ENCODE measurements at places on chromosomes 5 and 9.

DNA sequence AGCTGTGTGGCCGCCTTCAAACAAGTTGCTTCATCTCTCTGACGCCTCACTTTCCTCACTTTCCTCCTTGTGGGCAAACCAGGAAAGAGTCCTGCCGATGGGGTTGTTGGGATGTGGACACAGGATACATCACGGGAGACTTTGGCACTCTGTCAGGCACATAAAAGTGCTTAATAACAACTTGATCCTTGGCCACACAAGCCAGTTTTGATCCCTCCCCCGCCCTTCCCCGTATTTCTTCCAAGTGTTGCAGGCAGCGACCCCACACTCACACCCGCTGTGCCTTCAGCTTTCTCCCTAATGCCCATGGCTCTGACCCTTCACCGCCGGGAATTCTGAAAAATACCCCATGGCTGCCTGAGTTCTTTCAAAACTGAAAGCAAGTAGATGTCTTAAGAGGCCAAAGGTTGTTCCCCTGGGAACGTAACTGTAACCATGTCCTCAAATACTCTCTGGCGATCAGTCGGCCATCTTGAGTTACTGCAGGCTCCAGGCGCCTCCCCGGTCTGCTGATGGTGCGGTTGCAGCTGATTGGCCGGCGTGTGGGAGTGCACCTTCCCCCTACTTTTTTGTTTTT is 59.8 kb downstream of the ARHGEF37 start:
- DNase-seq: no peak

- DNase-seq: no peak
Measured at GRCh38 chr5:137624786-137625349, 111.0 kb downstream of the KLHL3 start.

- no peak for DNase-seq
Measured at GRCh38 chr5:122377026-122377425, 65.0 kb downstream of the SNCAIP start.

DNA sequence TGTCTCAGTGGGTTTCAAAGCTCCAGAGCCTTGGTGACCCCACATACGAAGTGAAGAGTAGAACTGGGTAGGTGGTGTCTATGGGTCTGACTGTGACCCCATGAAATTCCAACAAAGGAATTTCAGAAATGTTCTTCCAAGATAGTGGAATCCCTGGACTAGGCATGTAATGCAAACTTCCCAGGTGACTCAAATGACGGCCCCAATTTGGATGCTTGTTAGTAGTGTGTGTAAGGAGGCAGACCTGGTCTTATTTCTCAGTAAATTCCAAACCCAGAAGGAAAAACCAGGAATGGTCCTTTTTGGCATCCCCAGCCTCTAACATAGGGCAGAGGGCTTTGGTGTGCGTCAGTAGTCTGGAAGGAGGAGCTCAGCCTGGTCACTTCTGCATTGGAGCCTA is 43.6 kb upstream of the ABCA1 start:
- no peak for DNase-seq

GRCh38 chr5:178119915-178120606 is 6.7 kb downstream of the N4BP3 start:
- no peak for DNase-seq

DNA sequence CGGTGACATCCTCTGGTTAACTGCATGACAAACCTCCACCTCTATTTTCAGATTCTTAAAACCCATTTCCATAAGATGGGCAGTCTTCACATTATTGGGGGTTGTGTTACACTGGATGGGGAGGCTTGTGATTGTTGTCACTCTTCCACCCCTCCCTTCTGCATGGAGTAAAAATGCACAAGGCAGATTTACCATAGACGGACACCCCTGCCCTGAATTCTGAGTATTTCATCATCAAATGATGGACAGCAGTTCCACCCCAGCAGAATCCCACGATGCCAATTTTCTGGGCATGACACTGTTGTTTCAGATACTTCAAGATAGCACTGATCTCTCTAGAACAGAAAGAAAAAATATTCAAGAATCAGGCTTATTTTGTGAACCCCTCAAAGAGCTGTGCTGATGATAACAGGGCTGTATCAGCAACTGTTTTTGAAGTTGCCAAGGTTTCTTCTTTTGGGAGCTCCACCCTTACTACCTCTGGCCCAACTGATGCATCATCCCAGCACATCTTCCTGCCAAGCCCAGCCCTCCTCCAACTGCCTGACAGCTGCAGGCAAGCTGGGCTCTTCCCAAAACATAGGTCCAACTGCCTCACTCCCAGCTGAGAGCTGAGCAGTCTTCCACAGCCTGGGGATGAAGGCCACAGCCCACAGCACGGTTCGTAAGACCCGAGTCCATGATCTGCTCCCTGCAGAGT is 21.4 kb downstream of the CMBL start:
- DNase-seq: no peak

DNA sequence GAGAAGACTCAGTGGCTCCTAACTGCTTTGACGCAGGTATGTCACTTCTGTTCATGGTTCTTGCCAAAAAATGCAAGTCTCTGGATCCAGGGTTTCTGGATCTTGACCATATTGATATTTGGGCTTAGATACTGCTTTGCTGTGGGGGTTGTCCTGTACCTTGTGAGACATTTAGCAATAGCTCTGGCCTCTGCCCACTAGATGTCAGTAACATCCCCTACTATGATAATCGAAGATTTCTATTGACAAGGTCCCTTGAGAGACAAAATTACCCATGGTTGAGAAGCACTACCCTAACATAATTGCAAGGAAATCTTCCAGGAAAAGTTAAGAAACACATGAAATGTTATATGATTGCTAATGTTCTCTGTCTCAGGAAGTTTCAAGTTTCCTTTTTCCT is 285.4 kb downstream of the TMEM232 start:
- DNase-seq: no peak

DNA sequence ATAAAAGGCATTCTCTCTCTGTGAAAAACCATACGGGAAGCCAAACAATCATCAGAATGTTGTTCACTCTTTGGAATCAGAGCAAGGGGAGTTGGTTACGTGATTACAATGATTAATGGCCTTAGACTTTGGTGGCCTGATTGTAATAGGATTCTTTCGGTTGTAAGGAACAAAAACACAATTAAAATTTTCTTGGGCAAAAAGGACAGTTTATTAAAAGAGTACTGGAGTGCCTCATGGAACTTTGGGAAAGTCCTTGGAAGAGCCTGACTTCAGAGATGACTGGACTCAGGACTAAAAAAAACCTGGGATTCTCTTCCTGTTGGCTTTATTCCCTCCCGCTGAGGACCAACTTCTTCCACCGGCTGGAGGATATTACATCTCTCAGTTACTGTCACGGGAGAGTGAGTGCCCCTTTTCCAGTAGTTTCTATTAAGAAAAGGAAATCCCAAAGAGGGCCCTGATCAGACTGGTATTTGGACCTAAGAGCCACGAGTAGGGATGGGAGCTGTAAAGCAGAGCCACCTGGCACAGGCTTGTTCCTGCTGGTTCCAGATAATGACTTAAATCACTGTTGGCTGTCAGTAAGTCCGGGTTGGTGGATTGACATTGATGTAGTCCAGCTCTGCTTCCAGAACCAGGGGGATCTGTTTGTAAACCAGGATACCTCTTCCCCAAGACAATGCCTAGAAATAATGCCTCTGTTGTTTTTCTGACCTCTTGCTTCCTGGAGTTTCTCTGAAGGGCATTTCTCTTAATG is 53.9 kb downstream of the CFAP95 start:
- DNase-seq: no peak

- no peak for DNase-seq
Measured at GRCh38 chr5:151949701-151950308, 25.2 kb upstream of the GLRA1 start.

DNA sequence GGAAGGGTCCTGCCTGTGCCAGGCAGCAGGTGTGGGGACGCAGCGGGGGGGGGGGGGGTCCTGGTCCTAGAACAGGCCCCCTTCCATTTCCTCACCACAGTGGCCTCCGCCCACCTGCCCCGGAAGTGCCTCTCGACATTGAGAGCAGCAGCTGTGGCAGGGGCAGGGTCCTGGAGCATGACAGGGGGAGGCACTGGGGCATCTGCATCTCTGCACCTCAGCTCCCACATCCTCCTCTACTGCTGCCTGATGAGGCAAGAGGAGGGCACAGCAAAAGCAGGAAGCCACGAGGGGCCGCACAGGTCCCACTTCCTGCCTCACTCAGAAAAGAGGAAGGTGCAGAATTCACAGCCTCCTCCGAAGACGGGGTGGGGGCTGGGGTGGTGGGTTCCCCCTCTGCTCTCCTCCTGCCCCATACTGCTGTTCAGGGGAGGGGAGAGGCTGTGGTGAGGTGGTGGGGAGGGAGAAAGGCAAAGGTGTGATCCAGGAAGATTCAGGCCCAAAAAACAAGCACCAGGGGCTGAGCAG is 14.8 kb downstream of the AKNA start:
- DNase-seq: peak; percentile 92

DNA sequence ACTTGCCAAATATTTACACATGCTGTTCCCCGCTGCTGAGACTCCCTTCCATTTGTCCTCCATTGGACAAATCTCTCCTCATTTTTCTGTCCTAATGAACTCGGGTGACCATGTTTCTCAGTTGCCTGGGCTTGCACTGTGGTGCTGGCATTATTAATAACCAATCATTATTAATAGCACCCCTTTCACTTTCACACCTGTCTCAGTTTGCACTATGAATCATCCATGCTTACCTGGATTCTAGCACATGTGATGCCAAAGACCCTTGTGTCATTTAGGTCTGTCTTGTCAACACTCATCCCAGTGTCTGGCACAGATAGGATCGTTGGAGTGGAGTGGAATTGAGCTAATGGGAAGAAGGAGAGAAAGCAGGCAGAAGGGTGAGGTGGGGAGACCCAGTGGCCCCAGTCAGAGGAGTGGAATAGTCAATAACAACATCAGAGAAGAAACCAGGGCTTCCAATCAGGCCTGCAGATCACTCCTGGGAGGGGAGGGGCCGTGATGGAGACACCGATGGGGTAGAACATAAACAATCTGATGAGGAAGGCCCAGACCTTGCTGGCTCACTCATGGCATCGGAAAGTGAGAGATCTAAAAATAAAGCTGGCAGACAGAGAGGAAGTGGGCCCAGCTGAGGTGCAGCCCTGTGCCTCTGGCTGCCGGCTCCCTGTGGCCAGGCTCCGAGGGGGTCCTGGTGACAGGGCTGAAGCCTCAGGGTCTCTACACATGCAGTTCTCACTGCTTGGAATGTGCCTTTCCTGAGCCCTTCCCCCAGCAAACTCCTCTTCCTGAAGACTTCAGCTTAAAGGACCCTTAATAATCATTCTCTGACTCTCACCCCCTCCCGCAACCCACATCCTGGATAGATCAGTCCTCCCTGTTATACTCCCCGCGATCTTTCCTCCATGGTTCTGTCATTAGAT is 33.5 kb upstream of the CRB2 start:
- DNase-seq: peak; percentile 76

- DNase-seq: peak; percentile 61
Measured at GRCh38 chr9:63817622-63818518, 1467.1 kb downstream of the FOXD4L5 start.

- no peak for DNase-seq
Measured at GRCh38 chr9:72333709-72334108, 31.3 kb downstream of the ZFAND5 start.

- no peak for DNase-seq
Measured at GRCh38 chr5:38045446-38045845, 205.6 kb upstream of the GDNF start.

DNA sequence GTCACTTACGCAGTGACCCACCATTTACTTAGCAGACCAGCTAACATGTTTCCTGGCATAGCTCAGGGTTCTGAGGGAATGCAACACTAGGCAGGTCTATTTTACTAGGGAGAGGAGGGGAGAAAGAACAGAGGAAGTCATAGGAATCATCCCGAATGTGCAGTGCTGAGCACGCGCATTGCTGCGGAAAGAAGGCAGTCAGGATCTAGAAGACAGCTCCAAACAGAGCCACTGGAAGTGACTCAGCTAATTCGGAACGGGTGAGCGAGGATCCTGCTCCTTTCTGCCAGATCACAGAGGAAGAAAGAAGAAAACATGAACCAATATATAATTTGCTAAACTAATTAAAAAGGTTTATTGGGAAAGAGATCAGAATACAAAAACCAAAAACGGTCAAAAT is 339.8 kb downstream of the EFNA5 start:
- DNase-seq: no peak

DNA sequence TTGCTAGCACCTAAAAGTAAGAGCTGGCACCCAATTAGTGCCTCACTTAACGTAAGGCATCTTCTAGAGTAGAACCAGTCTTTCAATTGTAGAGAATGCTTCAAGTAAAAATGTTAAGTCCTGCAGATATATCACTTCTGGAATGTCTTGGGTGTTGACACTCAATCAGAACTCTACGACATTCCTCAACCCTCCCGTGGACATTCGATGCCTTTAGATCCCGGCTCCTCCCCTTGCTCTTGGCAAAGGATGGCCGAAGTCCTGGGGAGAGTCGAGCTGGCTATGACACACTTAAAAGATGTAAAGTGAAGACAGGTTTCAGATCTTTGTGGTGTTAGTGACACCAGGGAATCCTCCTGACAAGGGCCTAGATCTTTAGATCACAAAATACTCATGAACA is 87.5 kb upstream of the ERCC6L2 start:
- no peak for DNase-seq
